ENCODE measurements at places on chromosomes 5 and 9.

- peak; percentile 62 for DNase-seq
Observed at GRCh38 chr9:129487658-129488483, 133.0 kb downstream of the C9orf50 start.

DNA sequence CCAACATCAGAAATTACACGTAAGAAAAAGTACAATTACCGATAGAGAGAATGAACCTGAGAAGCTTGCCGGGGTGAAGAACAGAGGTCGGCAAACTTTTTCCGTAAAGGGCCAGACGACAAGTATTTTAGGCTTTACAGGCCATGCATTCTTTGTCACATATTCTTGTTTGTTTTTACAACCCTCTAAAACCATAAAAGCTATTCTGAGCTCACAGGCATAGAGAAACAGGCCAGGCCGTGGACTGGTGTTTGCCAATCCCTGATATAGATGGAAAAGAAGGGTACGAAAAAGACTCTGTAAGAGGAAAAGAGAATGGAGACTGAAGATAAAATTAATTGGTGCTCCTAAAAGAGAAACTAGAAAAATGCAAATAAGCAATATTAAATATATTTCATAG, 15.4 kb downstream of the SFXN1 start:
- DNase-seq: no peak

DNA sequence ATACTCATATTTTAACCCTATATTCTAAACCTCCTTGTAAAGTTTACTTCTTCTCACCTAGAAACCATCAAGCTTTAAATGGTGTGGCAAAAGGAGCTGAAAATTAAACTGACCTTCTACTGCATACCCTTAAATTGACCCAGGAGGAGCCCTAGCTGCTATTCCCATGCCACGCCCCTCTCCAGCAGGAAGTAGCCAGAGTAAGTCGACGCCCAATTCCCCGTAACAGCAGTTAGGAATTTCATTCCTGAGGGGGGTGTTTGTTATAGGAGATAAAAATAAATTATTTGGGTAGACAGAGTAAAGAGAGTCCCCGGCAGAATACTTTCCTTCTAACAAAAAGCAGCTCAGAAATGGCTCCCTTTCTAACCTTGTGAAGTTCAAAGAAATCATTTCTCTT, 111.8 kb upstream of the FAM174A start:
- no peak for DNase-seq

DNA sequence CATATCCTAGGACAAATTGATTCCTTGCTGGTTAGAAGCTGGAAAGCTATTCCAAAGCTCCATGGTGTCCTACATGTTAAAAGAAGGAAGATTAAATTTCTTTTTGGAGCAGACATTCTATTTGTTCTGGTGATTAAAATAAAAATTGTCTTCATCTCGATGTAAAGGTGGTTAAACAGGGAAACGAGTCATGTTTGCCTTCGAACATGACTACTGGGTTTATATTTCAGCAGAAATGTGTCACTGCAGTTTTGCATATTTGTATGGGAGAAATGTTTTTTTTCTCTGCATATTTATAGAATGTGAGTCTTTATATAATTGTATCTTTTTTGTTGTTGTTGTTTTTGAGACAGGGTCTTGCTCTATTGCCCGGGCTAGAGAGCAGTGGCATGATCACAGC, 36.4 kb downstream of the ADAMTS12 start:
- DNase-seq: no peak

DNA sequence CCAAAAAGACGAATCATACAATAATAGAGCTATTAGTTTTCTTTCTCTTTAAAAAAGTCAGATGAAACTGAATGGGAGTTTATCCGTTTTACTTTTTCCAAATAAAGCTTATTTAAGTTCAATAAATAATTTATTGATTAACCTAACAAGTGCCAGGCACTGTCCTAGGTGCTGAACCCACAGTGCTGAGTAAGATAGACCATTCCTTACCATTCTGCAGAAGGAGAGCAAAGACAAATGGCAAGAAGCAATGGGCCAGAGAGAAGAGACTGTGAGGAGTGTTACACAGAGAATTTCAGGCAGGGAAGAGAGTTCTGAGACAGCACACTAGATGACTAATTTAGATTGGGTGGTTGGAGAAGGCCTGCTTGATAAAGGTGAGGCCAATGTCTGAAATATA, 127.2 kb downstream of the AUH start:
- no peak for DNase-seq

- DNase-seq: no peak
Observed at GRCh38 chr9:15248621-15249020, 58.4 kb downstream of the TTC39B start.

GRCh38 chr9:112535301-112535700, 48.7 kb downstream of the KIAA1958 start:
- DNase-seq: no peak

- no peak for DNase-seq
Observed at GRCh38 chr9:78397045-78397444, 100.1 kb downstream of the PSAT1 start.

GRCh38 chr9:90724880-90725279, 76.7 kb upstream of the SYK start:
- no peak for DNase-seq

GRCh38 chr9:89815061-89815902, 210.5 kb downstream of the GADD45G start:
- DNase-seq: no peak

- DNase-seq: peak; percentile 41
Observed at GRCh38 chr5:150700246-150700593, 642 bp downstream of the RBM22 start.

DNA sequence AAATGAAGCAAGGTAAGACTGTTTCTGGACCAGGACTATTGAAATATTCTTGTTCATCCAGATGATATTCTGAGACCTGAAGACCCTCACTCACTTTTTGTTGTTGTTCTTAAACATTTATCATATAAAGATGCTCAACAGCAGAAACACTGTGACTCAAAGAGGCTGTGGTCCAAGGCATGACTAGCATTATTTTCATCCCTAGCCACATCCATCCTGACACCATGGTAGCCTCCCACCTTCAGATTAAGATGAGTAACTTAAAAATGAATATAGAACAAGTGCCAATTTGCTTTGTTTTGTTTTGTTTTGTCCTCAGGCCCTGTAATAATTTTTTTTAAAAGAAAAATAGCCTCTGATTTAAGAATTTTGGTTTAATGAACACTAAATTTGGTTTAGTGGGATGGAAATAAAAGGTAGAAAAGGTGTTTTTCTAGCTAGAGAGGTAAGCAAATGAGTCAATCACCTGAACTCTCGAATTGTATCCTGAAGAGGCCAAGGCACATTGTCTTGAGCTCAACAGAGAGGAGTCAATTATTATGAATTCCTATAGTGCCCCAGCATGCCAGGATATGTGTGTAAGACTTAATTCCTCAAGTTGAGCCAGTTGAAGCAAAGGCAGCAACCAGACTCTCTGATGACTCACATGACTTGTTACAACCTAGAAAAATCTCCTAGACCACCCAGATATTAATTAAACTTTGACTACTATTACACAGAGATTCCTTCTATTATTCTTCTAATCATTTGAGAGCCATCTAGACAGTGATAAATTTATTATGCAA, 380.1 kb upstream of the TUSC1 start:
- no peak for DNase-seq

GRCh38 chr5:134139891-134140469, 25.5 kb downstream of the TCF7 start:
- no peak for DNase-seq

GRCh38 chr9:18073002-18073401, 401.0 kb upstream of the ADAMTSL1 start:
- DNase-seq: no peak

GRCh38 chr5:151202381-151203139, 21.3 kb downstream of the CCDC69 start:
- DNase-seq: peak; percentile 85

GRCh38 chr5:9302218-9302617, 243.7 kb downstream of the SEMA5A start:
- DNase-seq: no peak

- DNase-seq: peak; percentile 65
Observed at GRCh38 chr5:103667068-103667467, 104.5 kb upstream of the NUDT12 start.

DNA sequence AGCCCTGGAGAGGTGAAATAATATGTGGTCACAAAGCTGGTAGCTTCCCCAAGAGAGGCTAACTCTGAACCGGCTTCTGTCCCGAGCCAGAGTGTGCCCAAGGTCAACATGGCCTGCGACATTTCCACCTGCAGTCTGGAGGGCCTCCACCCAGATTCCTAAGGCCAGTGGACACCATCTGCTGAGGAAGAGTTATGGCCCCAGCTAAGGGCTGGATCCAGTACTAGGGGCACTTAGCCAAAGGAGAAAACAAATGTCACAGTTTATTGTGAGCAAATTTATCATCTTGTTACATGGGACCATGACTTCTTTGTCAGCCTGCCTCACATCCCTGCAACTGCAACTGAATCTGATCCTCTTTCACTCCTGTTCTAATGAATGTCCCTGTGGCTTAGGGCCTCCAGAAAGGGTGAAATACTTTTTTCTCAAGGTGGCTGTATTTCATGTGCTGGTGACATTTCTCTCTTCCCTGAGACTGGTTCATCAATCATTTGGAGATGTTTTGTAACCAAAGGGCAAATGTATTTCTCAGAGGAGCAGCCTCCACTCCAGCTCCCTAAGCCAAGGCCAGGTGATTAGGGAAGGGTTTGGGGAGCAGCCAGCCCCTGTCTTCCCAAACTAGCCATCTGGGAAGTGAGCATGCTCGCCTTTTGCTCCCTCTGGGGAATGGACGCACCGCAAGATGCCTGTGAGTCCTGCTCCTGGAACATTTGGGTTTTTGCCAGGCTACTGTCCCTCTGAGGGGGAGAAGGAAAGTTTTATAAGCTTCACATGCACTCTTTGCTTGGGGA, 148.3 kb downstream of the CMYA5 start:
- DNase-seq: no peak
